WTC11 (cell line): ENCODE measurements at places on chromosomes 12 and 14. TPM values are rescaled to one million over a fixed set of nuclear protein-coding genes. Genes with fewer than 3 reads are reported as not detected.

DNA sequence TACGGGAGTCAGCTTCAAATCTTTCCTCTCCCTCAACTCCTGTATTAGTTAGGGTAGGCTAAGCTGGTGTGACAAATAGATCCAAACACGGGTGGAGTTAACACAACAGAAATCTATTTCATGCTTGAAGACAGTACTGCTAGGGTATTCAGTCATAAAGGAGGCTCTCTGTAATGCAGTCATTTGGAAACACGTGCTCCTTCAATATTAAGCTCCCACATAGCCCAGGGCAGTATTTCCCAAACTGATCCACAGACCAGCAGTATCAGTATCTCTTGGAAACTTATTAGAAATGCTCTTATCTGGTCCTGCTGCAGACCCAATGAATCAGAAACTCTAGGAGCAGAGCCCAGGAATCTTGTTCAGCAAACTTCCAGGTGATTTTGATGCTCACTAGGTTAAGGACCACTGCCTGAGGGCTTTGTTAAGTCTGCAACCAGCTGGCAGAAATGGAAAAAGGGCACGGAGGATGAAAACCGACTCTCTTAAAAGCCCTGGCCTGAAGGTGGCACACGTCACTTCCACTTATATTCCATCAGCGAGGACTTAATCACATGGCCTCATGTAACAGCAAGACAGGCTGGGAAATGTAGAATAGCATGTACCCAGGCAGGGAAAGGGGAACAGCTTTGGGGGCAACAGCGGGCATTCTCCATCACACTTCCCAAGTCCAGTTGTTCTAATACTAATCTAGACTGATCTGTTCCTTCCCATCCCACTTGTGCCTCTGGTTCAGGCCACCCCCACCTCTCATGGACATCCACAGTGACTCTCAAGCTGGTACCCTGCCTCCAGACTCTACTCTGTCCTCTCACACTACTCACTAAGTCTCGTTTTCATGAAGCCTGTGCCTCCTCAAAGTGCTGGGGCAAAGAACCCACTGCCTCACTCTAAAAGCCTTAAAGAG lies 38.2 kb upstream of the RIC8B start:
- DNase-seq, result no peak
- no peak overlapping the region for H3K4me3 ChIP-seq
- H3K36me3 ChIP-seq, result no peaks in the 10 kb centered on the region
- H3K27me3 ChIP-seq, result no peaks in the 10 kb centered on the region

DNA sequence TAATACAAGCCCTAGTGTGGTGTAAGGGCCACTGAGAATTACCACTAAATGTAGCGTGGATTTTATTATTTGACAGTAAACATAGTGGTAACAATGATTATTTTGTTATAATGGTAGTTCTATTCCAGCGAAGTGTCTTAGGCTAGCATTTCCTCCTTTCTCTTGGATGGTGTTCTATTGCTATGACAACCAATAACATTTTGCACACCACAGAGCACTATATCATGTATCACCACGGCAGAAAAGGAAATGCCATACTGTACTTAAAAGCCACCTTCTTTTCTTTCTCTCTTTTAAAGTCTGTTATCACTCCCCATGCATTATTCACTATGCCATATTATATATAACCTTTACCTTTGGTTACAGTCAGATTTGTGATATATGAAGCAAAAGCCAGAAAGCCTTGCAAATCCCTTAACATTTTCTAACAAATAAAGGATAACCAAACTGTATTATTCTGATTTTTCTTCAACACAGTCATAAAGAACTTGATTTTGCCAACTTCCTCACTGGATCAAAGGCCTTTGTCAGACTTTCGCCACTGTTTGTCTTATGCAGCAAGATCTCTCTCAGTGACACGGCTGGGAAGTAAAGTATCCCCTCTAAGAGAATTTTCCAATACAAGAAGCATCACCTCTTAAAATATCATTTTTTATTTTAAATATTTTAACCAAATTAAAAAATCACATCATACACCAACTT lies 195.8 kb downstream of the FOXN3 start:
- no peak for DNase-seq
- H3K4me3 ChIP-seq, result no peak overlapping the region
- H3K4me1 ChIP-seq, result peaks cover 23% of the 10 kb centered on the region
- H3K27me3 ChIP-seq, result no peaks in the 10 kb centered on the region
- H3K27ac ChIP-seq, result no peak overlapping the region
- peaks cover 17% of the 10 kb centered on the region for H3K36me3 ChIP-seq

- no peak overlapping the region for H3K4me3 ChIP-seq
- no peak for DNase-seq
- no peaks in the 10 kb centered on the region for H3K4me1 ChIP-seq
- no peaks in the 10 kb centered on the region for H3K36me3 ChIP-seq
- no peaks in the 10 kb centered on the region; the same call in 1 of the 2 replicates for H3K27me3 ChIP-seq
Observed at GRCh38 chr14:53814392-53814791, 142.2 kb downstream of the BMP4 start.

DNA sequence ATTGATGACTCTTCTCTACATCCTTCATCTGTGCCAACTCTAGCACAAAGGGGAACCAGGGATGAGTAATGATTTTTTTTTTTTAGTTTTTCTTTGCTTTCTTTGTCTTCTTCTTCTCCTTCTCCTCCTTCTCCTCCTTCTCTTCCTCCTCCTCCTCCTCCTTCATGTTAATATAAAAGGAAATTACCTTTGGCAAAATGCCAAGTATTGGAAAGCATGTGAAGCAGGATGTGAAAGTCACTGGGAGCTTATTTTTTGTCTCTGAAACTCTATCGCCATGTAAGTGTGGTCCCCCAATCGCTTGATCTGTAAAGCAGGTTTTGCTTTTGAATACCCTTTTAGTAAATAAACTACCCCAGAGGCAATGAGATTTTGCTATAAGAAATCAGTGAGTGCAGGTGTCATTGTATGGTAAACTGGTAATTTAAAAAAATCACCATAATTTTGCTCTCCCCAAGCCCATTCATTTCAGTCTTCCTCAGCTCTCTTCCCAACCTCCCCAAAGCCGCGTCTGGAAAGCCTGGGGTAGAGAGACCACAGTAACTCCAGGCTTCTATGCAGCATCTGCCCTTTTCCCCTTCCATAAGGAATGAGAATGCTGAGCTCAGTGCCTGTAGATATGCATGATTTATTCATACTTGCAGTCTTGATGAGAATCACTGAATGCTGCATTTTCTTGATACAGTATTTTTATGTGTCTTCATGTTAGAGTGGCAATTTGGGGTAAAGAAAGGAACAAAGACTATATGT lies 388.7 kb downstream of the TMEM117 start:
- no peak for DNase-seq
- no peaks in the 10 kb centered on the region for H3K36me3 ChIP-seq
- no peak overlapping the region for H3K4me3 ChIP-seq
- H3K27me3 ChIP-seq, result no peaks in the 10 kb centered on the region

DNA sequence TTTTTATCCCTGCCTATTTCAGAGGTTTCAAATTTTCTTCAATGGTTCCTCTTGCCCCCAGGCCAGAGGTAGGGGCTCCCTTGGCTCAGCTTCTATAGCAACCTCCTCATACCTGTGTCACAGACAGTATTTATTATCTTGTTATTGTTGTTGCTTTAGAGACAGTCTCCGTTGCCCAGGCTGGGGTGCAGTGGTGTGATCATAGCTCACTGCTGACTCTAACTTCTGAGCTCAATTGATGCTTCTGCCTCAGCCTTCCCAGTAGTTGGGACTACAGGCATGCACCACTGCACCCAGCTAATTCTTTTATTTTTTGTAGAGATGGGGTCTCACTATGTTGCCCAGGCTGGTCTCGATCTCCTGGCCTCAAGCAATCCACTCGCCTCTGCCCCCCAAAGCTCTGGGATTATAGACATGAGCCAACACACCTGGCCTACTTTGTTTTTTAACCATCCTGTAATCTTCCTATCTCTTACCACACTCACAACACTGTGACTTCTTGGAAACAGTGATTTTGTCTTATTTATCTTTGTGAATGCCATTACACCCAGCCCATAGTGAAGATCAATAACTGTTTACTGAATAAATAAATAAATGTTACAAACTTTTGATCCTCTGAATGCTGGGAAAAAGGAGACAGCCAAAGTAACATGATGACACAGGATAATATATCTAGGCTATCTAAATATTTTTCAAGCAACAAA lies 95.9 kb downstream of the PHLDA1 start:
- no peak overlapping the region for H3K4me3 ChIP-seq
- no peak for DNase-seq
- no peak overlapping the region for H3K27ac ChIP-seq
- no peaks in the 10 kb centered on the region for H3K27me3 ChIP-seq
- H3K36me3 ChIP-seq, result peaks cover 8% of the 10 kb centered on the region

GRCh38 chr12:12612358-12612757 lies 682 bp downstream of the CREBL2 start:
- peaks cover 22% of the 10 kb centered on the region for H3K4me1 ChIP-seq
- DNase-seq, result no peak
- H3K4me3 ChIP-seq, result peak overlapping the region; percentile 92
- H3K27me3 ChIP-seq, result no peaks in the 10 kb centered on the region
- peak overlapping the region; percentile 94 for H3K27ac ChIP-seq

DNA sequence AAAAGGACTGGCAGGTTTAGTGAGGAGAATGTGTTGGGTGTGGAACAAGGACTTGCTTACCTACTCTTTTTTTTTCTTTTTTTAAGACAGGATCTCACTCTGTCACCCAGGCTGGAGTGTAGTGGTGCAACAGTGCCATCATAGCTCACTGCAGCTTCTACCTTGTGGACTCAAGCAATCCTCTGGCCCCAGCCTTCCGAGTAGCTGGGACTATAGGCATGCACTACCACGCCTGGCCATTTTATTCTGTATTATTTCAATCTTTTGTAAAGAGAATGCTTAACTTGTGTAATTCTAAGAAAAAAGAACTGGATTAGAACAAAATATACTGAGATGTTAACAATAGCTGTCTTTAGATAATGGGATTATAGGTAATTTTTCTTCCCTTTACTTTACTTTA lies 1.9 kb upstream of the VRTN start:
- no peaks in the 10 kb centered on the region for H3K27me3 ChIP-seq
- peaks cover 30% of the 10 kb centered on the region for H3K4me1 ChIP-seq
- peak overlapping the region; percentile 93; the same call in 1 of the 2 replicates for H3K4me3 ChIP-seq
- DNase-seq, result no peak
- peaks cover 10% of the 10 kb centered on the region for H3K36me3 ChIP-seq

DNA sequence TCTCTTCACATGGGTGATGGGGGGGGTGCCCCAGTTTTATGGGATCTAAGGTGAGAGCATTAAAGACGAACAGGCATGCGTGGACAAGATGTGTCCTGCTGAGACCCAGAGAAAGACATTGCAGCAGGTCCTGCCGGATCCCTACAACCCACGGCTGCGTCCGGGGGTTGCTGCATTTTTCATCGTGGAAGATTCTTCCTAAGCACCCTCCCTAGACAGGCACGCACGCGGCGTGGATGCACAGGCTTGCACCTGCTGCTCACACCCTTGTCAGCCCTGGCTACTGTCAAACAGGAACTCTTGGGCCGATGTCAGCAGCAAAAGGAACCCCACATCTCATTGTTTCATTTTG lies 280.6 kb upstream of the RTL1 start:
- DNase-seq, result no peak
- H3K27me3 ChIP-seq, result no peaks in the 10 kb centered on the region
- H3K27ac ChIP-seq, result no peak overlapping the region
- H3K36me3 ChIP-seq, result no peaks in the 10 kb centered on the region
- no peak overlapping the region for H3K4me3 ChIP-seq

DNA sequence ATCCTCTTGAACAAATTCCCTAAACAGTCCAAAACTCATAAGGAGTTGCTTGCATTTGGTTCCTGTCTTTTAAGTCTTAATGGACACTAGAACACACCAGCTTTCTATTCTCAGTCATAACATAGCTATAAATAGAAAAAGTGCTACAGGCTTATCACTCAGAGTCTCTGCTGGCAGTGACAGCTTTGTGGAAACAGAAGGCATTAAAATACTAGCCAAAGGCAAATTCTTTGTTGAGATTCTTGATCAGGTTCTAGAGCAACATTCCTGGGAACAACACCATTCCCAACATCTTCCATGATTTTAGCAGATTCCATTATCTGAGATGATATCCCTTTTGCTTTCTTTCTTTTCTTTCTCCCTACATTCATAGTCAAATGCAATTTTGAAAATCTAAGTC lies 207.7 kb upstream of the PLEKHG7 start:
- peaks cover 9% of the 10 kb centered on the region; the same call in 1 of the 2 replicates for H3K4me1 ChIP-seq
- no peak overlapping the region for H3K4me3 ChIP-seq
- 0 out of 2 replicates have a peak, but pooled peaks cover 3% of the 10 kb centered on the region for H3K36me3 ChIP-seq
- H3K27me3 ChIP-seq, result no peaks in the 10 kb centered on the region
- no peak overlapping the region for H3K27ac ChIP-seq

The TMEM63C gene
- total RNA-seq, result 3.6 to 8.8 TPM (median 6.0 TPM) in 3 replicates

The NID2 gene
- 5.4 to 8.5 TPM (median 6.3 TPM) in 3 replicates for total RNA-seq

The CHGA gene
- total RNA-seq, result 8.5 to 17.2 TPM (median 17.1 TPM) in 3 replicates

The PDE6H gene
- not detected in 3 replicates for total RNA-seq
